ENCODE measurements at places on chromosomes 4 and X.

- no peak for DNase-seq
- no peak overlapping the region for H3K4me3 ChIP-seq
- H3K36me3 ChIP-seq: no peaks in the 10 kb centered on the region
- H3K27me3 ChIP-seq: peaks cover 7% of the 10 kb centered on the region
Observed at GRCh38 chrX:44483965-44484606, 58.6 kb downstream of the FUNDC1 start.

DNA sequence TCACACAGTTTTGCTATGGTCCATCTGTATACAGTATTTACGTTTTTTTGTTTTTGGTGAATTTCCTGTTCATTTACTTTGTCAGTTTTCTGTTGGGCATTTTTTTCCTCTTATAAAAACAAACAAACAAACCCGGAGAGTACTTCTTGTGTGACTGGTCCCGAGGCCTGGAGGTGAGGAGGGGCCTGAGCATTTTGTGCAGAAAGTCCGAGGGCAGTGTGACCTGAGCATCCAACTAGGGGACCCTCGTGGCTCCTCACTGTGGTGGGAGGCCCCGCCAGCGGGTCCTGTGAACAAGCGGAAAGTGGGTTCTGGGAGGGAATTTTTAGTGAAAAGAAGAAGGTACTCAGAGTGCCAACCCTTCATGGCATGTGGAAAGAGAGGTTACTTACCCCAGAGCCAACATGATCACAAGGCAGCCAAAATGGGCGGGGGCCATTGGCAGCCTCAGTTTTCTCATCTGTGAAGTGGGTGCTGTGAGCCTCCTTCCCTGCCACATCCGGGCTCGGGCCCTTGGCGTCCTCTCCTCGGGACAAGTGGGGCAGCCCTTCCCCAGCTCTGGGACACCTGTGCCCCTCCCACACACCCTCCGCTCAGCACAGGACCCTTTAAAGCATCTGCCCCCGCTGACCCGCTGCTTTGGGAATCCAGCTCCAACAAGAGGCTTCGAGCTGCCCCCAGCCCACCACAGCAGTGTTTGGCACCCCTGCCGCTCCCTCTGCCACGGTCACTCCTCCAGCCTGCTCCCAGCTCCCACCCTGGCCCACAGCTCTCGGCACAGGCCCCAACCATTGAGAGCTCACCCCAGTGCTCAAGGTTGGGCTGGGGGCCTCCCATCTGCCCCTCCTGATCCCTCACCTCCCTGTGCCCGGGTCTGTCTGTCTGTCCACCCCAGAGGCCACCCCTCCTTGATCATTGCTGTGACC lies 22.8 kb upstream of the GPR78 start:
- no peaks in the 10 kb centered on the region for H3K36me3 ChIP-seq
- no peaks in the 10 kb centered on the region for H3K27me3 ChIP-seq
- H3K4me3 ChIP-seq: no peak overlapping the region
- no peak for DNase-seq
- H3K4me1 ChIP-seq: no peaks in the 10 kb centered on the region

GRCh38 chr4:168028568-168028967 lies 63.8 kb upstream of the ANXA10 start:
- no peak for DNase-seq
- H3K4me3 ChIP-seq: no peak overlapping the region
- no peak overlapping the region for H3K27ac ChIP-seq
- H3K36me3 ChIP-seq: no peaks in the 10 kb centered on the region
- H3K4me1 ChIP-seq: no peaks in the 10 kb centered on the region

GRCh38 chr4:118120120-118120760 lies 86.0 kb downstream of the NDST3 start:
- H3K27me3 ChIP-seq: no peaks in the 10 kb centered on the region
- H3K4me1 ChIP-seq: no peaks in the 10 kb centered on the region
- no peak overlapping the region for H3K27ac ChIP-seq
- H3K36me3 ChIP-seq: no peaks in the 10 kb centered on the region
- DNase-seq: no peak
- H3K4me3 ChIP-seq: no peak overlapping the region

- no peak for DNase-seq
- H3K4me1 ChIP-seq: peaks cover 38% of the 10 kb centered on the region
- H3K36me3 ChIP-seq: peaks cover 33% of the 10 kb centered on the region
- peak overlapping the region; percentile 97 for H3K27ac ChIP-seq
Observed at GRCh38 chr4:55398461-55398860, 2.7 kb downstream of the TMEM165 start.

Measured in natural killer cell treated with Interleukin-12 subunit alpha and Interleukin-12 subunit beta and Interleukin-15 and Interleukin-18, amount 100 ng/mL, for 72 hours (primary cell).